ENCODE measurements at places on chromosomes 7 and 10.

GRCh38 chr7:7931626-7932025 lies 37.0 kb upstream of the GLCCI1 start:
- no peak for DNase-seq

GRCh38 chr10:90481326-90481923 lies 376.4 kb downstream of the HTR7 start:
- DNase-seq = no peak

DNA sequence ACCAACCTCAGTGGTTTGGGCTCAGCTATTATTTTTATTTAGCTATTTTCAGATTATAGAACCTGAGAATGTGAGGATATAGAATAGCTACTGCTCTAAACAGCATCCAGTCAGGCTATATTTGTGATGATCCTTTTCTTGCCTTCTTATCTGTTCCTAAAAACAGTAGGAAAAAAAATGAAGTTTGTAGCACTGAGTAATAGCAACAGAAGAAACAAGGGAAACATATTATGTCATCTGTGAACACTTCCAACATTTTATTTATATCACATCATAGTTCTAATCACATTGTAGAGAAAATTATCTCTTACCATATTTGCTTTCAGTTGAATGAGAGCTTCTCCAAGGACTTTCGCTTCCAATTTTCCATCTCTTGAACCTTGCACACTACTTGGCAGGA lies 229.6 kb upstream of the PTPRZ1 start:
- DNase-seq = no peak

DNA sequence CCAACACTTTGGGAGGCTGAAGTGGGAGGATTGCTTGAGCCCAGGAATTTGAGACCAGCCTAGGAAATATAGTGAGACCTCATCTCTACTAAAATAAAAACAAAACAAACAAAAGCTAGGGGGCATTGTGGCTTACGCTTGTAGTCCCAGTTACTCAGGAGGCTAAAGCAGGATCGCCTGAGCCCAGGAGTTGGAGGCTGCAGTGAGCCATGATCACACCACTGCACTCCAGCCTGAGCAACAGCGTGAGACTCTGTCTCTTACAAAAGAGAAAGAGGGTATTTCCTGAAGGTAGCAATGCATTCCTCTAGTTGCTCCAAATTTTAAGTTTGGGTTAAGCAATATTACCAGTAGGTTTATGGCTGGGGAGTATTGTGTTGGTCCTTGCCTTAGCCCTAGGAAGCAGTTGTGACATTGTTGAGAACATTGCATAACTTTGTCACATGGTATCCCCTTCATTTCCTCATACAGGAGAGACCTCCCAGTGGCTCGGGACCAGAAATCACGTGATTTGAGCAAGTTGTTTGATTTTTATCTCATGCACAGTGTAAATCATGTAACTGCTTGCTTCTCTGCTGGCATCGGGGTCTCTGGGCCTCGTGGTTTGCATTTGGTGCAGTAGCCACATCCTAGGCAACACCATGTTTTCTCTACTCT lies 23.3 kb upstream of the SMARCD3 start:
- no peak for DNase-seq

GRCh38 chr10:88346144-88346977 lies 236.8 kb downstream of the RNLS start:
- DNase-seq = peak; percentile 11

DNA sequence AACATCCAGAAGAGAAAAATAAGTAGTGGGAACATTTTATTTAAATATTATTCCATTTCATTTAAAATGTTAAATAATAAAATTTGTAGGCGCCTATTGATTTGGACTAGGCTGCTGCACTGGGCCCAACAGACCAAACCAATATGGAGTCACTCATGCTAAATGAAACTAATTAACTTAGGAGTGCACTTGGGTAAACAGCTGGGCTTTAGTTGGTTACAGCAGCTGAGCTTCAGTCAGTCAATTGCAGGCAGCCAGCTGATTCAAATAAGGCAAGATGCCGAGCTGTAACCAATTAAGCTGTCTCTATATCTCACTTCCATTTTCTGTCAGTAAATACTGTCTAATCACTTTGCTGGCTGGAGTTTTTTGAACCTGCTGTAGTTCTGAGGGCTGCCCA lies 102.1 kb upstream of the WDR11 start:
- DNase-seq = no peak
